ENCODE measurements at places on chromosomes 1 and 21.

DNA sequence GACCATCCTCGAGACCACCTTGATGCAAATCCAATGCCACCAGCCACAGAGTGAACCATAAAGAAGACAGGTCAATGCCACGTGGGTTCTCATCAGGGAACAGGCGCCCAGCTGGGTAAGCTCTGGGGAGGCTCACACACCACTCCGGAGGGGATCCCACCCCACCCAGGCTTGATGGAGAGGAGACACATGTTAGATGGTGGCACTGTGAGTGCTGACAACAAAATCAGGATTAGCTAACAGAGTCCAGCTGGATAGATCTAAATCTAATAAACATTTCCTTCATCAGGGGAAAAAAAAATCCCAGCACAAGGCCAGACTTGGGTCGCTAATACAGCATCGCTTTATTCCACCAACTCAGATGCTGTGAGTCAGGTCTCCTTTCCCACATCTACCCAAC, 132.2 kb upstream of the TNR start:
- DNase-seq, result no peak

GRCh38 chr1:116477429-116477828, 93.4 kb downstream of the CD58 start:
- DNase-seq, result no peak

- no peak for DNase-seq
These were observed 14.1 kb upstream of the ATP1B1 start for GRCh38 chr1:169092399-169092798.

DNA sequence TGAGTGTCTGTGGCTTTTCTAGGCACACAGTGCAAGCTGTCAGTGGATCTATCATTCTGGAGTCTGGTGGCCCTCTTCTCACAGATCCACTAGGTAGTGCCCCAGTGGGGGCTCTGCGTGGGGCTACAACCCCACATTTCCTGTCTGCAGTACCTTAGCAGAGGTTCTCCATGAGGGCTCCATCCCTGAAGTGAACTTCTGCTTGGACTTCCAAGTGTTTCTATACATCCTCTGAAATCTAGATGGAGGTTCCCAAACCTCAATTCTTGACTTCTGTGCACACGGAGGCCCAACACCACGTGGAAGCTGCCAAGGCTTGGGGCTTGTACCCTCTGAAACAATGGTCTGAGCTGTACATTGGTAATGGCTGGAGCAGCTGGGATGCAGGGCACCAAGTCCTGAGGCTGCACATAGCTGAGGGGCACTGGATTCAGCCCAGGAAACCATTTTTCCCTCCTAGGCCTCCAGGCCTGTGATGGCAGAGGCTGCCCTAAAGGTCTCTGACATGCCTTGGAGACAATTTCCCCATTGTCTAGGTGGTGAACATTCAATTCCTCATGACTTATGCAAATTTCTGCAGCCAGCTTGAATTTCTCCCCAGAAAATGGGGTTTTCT, 29.2 kb upstream of the TSNAX start:
- DNase-seq, result no peak

- no peak for DNase-seq
These were observed 7.9 kb downstream of the TNFSF18 start for GRCh38 chr1:173042806-173043205.

DNA sequence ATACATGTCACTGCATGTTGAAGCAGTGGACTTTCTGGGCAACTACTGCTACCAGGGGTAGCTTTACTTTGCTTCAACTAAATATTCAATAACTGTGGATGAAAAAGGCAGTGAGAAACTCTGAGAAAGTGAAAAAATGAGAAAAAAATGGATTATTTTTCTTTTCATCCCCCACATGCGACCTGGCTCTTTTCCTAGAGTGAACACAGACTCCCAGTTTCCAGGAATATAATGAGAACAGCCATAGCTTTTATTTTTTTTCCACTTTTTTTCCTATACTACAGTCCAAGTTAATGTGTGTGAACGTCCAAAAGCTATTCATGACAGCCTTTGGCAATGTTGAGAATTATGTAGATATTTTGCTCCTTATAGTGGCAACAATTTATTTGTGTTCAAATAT, 230.4 kb downstream of the DNM3 start:
- peak; percentile 28 for DNase-seq

- DNase-seq, result no peak
These were observed 17.1 kb upstream of the ALG6 start for GRCh38 chr1:63350320-63350719.

GRCh38 chr1:39142401-39143060, 62.0 kb upstream of the MACF1 start:
- DNase-seq, result peak; percentile 37

GRCh38 chr1:58005212-58005611, 541.3 kb downstream of the OMA1 start:
- no peak for DNase-seq

GRCh38 chr1:29964718-29965533, 728.6 kb downstream of the PTPRU start:
- DNase-seq, result no peak

- no peak for DNase-seq
These were observed 18.7 kb downstream of the SLC9A1 start for GRCh38 chr1:27136236-27136551.

- DNase-seq, result no peak
These were observed 205.4 kb downstream of the NFIA start for GRCh38 chr1:61287734-61288133.

DNA sequence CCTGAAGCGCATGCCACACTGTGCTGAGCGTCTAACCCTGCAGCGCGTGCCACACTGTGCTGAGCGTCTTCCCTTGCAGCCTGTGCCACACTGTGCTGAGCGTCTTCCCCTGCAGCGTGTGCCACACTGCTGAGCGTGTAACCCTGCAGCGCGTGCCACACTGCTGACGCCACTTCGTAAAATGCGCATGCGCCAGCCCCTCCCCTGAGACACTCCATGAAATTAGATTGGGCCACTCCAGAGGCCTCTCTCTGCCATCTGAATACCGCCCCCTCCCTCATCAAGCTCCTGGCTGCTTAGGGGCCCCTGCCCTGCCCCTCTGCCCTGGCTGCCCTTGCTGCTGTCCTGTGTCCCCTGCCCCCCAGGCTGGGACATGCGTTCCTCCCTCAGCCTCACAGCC, 84.8 kb downstream of the POFUT2 start:
- DNase-seq, result no peak

- peak; percentile 48 for DNase-seq
These were observed 37.7 kb upstream of the DDAH1 start for GRCh38 chr1:85502625-85503083.
